ENCODE measurements at places on chromosomes 7 and 10.

GRCh38 chr10:45411607-45411940 is 37.6 kb downstream of the ALOX5 start:
- no peak for DNase-seq

- DNase-seq = no peak
Measured at GRCh38 chr10:133249094-133249780, 11.6 kb downstream of the VENTX start.

GRCh38 chr10:30536578-30536977 is 93.0 kb downstream of the LYZL2 start:
- DNase-seq = no peak

DNA sequence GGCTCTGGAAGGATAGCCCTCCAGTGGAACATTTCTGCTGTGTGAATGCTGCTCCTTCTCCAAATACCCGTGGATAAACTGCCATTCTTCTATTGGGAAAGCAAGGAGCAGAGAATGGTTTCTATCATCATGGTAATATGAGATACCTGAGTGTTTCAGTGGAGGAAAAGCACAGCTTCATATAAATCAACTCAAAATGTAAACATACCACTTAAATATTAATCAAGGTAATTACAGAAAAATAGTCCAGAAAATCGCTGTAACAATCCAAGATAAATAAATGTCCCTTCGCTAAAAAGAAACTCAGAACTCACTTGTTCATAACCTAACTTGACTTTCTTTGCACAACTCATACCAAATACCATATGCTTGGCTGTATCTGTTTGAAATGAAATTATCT is 635.8 kb downstream of the PARD3 start:
- DNase-seq = no peak

DNA sequence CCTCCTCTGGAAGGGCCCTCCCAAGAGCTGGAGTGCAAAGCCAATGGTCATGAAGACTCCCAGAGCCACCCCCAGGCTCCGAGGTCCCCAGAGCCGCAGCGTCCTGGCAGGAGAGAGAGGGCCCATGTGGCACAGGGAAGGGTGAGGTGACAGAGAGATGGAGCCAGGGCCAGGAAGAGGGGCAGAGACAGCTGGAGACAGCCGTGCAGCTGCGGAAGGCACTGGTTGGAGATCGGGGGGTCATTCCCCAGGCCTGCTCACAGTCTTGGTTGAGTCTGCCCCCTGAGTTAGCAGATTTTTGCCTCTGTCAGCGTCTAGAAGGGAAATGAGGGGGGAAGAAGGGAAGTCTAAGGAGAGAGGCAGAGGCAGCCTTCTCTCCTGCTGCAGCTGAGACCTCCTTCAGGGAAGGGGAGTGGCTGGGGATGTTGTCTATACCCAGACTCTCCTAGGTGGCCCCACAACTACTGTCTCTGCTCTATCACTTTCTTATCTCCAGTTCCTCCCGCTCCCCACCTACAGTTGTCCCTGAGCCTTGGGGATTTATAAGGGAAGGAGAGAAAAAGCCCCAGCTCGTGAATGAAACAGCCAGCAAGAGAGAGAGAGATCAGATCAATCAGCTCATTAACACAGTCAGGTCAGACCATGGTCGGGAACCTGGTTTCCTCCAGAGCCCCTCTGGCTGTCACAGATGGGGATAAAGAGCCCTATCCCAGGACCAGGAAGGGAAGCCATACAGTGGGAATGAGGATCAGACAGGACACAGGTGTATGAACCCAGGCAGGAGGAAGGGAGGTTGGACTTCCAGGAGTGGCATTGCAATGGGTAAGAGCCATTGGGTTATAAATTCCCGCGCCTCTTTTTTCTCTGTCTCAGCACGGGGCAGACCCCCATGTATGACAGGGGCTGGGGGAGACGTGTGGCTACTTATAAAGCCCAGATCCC is 1.2 kb downstream of the GAL3ST4 start:
- no peak for DNase-seq

- no peak for DNase-seq
Measured at GRCh38 chr10:34495938-34496337, 319.2 kb downstream of the PARD3 start.

DNA sequence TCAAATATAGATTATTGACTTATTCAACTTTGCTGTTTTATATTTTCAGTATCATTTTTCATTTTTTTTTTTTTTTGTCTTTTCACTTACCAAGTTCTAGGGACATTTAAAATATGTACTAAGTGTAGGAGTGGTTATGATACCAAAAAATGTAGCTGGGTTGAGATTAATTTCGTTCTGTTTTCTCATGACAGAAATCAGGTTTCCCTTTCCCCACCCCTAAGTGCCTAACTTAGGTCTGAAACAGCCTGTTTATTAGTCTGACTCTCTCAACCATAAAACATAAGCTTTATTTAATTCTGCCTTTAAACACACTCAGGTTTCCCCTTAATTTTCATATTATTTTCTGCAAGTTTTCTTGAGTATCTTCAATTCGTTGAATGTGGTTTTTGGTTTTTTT is 22.1 kb downstream of the TMEM106B start:
- no peak for DNase-seq

DNA sequence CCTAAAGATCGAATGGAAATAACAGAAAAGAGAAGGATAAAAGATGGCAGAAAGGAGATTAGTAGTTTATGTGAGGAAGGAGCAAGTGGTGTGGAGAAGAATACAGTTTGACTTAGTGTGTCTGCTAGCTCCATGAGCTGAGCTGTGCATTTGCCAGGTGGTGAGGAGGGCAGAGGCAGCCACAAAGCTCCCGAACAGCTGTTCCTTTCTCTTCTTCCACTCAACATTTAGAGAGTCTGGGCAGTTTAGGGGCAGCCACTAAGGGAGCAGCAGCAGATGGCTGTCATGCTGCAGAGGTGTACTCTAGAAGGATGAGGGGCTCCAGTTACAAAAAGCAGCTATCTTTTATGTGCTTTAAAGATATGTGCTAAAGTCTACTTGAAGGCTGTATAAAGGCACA is 674.4 kb downstream of the GRM8 start:
- no peak for DNase-seq

DNA sequence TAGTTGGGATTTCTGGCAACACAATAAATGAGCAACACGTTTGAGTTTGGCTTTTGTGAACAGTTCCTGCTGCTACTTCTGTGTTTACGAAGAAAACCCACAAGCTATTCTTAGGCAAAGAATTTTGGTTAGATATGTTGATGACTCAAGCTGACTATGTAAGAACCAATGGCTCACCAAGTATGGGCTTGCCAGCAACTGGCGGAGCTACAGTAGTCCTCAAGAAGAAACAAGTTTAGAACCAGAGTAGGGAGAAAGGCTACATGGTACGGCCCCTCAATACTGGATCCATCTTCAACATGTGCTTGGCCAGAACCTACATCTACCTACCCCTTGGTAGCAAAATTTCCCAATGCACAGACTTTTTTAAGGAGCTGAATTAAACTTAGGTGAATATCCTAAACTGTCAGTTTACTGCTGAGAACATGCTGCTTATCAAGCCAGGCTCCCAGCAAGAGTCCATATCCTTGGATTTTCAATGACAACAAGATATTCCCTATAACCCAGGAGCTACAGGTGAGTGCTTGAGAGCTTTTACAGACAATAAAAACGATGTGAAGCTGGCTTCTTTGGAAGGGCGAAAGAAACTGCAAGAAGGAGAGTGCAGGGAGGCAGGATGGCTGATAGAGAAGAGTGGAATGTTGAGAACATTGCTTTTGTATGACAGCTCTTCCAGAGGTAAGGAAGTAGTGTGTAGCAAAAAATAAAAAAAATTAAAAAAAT is 74.3 kb upstream of the ASAH2 start:
- peak; percentile 95 for DNase-seq

DNA sequence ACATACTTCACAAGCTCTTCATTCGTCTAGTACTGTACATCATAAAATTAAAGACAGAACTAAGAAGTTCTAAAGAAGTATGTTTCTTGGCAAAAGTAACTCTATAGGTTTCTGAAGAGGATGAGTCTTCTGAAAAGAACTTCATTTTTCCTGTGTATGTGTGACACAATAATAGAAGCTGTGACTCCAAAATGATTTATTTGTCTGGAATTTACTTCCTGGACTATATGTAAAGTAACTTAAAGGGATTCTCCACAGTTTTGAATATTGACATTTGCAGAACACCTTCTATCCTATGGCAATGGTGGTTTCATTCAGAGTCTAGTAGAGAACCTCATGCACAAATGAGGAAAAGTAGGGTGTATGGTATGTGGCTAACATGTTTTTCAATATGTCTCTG is 19.8 kb upstream of the CLDN12 start:
- DNase-seq = peak; percentile 57

GRCh38 chr7:84497873-84498272 is 303.3 kb upstream of the SEMA3A start:
- DNase-seq = no peak

GRCh38 chr7:135769005-135769802 is 20.6 kb upstream of the FAM180A start:
- DNase-seq = no peak

GRCh38 chr7:128067983-128068382 is 36.7 kb upstream of the LRRC4 start:
- no peak for DNase-seq

DNA sequence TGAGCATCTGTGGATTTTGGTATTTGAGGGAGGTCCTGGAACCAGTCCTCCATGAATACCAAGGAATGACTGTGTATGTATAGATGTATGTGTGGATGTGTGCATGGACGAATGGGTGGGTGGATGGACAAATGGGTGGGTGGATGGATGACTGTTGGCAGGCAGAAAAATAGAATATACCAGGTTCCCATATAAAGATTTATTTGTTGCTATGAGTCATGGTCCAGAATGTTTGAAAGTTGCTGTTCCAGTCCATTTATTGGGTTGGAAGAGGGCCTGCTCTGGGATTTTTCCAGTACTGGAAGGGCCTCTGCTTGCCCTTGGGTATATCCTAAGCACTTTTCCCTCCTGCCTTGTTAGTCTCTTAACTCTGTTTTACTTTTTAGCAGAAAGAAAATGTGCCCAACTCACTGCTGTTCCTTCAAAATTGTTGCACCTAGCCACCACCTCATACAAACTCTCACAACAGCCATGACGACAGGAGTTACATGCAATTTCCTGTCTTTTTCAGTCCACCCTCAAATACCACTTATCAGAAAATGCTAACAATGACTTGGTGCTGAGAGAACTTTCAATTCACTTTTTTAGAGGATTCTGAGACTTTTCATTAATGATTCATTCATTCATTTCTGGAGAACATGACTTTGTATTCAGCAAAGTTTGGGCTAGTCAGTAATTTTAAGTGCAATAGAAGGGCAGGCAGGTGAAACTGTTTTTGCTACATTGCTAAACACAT is 108.1 kb downstream of the EEPD1 start:
- no peak for DNase-seq

DNA sequence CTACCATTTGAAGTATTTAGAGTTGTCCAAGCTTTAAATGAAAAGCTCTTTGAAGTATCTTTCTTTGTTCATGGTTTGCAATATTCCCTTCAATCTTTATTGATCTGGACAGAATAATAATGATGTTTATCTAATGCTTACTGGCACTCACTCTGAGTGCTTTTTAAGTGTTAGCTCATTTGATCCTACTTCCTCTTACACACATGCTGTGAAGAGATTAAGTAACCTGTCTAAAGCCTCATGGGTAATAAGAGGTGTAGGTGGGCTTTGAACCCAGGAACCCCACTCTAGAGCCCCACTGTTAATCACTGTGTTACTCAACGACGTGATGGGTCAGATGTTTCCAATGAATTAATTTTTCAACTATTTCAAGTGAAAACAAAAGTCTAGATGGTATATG is 31.1 kb upstream of the ADD3 start:
- DNase-seq = no peak

DNA sequence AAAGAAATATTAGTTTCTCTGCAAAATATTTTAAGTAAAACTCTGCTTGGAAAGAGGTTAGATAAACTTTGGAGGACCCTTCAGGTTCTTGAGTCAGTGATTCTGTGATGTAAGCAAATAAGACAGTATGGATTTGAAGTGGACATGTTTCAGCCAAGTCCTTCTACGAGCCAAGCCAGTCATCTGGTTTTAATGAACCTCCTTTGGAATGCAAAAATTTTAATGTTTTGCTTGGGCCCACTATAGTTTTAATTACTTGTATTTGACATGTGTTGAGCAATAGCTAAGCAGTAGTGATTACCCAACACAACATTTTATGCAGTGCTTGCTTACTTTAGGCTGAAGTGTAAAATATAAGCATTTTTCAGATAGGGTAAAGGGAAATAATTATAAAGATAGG is 296.3 kb upstream of the SEMA3D start:
- peak; percentile 69 for DNase-seq

GRCh38 chr10:43135064-43135463 is 3.2 kb upstream of the CSGALNACT2 start:
- no peak for DNase-seq
